ENCODE measurements at places on chromosomes 12 and 14.

- DNase-seq: no peak
Observed at GRCh38 chr14:24259282-24260025, 3.5 kb downstream of the TGM1 start.

DNA sequence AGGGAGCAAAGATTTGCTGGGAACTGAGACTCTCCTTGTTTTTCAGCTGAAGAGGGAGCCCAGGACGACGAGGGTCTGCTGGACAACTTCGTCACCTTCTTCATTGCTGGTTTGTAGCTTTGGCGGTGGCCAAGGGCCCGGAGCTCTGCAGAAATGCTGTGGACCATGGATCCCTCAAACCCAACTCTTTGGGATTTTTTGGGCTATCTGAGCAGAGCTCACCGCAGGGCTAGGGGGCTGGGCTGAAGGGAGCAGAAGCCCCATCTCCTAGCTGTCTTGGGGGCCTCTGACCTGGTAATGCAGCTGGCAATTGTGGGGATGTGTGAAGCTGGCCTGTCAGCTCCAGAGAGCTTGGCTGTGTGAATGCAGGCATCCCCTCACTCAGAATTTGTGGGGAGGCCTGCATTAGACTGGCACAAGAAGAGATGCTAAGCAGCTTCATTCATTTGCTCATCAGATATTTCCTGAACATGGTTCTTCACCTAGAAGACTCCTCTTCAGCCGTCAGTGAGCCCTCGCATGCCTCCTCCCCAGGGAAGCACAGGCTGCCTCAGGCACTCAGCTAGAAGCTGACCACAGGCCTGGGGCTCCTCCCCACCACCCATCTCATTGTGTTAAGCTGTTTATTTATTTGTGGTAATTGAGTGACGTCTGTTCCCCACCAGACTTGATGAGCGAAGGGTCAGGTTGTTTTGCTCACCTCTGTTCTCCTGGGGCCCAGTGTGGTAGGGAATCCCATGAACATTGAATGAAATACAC is 32.2 kb downstream of the CYP46A1 start:
- DNase-seq: no peak

DNA sequence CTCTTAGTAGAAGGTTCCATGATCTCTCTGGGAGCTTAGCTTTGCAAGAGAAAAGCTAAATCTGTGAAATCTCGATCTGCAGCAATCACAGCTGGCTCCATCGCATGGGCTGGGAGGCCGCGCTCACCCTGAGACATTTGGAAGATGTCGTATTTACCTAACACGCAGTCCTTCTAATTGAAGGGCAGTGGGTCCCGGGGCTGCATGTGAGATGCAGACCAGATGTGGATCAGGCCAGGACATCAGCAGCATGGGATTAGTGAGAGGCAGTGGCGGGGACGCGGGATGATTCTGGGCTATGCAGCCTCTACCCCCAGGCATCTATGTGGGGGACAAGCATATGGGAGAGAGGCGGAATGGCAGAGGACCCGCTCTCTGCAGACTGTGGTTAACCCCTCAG is 312.4 kb upstream of the RTL1 start:
- DNase-seq: no peak

- no peak for DNase-seq
Observed at GRCh38 chr12:2678426-2678825, 116.3 kb upstream of the FKBP4 start.

DNA sequence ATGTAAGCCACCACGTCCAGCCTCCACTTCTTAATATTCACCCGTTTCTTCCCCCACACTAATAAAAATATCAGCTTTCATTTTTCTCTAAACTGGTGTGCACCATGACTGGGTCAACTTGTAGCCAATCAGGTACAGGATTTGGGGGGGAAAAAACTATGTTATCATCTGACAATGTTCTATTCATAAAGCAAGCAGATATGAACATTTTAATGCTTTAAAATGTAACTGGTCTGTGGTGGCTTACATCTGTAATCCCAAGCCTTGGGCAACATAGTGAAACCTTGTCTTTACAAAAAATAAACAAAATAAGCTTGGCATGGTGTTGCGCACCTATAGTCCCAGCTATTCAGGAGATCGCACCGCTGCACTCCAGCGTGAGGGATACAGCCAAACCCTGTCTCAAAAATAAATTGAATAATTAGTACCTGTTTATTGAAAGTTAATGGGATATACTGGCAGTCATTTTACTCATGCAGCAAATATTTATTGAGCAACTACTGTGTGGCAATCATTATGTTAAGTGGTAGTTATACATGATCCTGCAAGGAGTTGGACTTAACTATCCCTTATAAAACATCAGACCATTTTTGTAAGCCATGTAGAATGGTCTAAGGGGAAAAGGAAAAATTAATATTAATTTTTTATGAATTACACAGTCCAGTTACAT is 15.3 kb upstream of the ITPR2 start:
- no peak for DNase-seq

DNA sequence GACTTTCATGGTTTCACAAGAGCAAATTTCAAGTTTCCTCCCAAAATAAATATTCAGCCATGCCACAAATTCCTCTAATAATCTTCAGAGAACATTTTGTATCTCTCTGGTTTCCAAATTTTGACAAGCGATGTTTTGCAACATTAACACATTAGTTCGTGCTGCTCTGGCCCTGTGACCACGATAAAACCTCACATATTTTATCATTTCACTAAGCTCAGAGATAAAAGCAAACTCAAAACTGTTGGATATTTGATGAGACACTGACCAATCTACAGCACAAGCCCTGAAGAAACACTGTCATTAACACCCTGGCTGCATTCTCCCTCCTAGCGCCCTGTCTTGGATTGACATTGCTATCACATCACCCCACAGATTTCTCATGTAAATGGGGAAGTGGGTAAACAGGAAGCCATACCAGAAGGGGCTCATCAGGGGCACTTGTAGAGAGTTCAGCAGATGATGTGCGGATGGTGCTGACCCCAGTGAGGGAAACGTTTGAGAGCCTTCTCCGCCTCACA is 264.3 kb downstream of the PRKD1 start:
- DNase-seq: no peak

GRCh38 chr12:30136696-30137095 is 353.0 kb upstream of the TMTC1 start:
- no peak for DNase-seq

DNA sequence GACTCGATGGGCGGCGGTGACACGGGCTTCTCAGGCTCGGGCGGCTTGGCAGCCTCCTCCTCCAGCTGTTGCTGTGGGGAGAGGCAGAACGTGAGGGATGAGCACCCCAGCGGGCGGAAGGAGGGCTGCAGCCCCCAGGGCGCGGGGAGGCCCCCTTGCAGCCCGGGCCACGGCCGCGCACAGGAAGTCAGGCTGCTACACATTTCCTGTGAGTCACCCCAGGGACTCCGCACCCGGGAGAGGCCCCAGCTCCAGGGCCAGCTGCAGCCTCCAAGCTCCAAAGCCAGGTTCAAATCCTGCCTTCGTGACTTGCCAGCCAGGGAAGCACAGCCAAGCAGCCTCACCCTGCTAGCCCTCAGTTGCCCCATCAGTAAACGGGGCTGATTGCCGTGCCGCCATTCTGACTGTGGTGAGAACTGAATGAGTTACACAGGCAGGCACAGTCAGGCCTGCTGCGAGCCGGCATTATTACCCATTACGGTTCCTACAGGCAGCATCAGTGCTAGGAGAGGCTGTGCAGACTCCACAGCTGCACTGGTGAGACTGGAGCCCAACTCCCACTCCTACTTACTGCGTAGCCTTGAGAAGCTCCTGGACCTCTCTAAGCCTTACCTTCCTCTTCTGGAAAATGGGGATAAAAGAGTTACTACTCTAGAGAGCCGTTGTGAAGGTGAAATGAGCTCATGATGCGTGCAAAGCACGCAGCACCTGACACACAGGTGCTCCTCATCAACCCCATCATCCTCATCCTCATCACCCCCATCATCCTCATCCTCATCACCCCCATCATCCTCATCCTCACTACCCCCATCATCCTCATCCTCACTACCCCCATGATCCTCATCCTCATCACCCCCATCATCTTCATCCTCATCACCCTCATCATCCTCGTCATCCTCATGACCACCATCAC is 100.9 kb downstream of the NCOR2 start:
- DNase-seq: no peak

DNA sequence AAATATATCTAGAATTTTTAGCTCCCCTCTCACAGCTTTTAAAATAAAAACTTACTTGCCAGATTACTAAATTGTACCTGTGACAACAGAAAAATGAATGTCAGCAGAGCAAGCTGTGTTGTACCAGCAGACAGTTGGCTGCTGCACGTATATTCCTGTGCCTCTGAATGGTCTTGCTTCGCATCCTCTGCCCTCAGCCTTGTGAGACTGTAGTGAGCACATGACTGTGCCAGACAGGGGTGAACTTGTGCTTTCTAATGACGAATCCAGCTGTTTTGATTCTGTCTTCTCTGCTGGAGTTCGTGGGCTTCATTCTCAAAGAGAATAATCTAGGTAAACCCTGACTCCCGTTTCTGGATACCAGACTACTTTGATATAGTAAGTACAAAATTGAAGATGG is 58.3 kb upstream of the FRMD6 start:
- no peak for DNase-seq

GRCh38 chr14:49972131-49972671 is 79.3 kb downstream of the ARF6 start:
- no peak for DNase-seq

DNA sequence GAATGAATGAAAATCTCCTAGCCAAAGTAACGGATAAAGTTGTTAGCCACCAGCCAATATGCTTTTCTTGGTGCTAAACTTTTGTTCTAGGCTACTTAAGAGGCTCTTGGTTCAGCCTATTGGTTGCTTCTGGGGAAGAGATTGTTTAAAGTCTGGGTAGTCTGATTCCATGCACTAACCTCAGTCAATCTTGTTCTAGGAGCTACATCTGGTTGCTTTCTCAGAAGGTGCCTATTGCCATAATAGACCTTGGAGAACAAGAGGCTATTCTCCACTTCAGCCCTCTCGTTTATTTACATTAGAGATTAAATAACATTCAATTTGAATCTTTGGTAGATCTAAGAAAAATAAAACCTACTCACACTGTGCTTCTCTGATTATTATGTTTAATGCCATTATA is 40.8 kb upstream of the OTOGL start:
- no peak for DNase-seq

- no peak for DNase-seq
Observed at GRCh38 chr14:90871605-90872233, 55.5 kb upstream of the TTC7B start.

DNA sequence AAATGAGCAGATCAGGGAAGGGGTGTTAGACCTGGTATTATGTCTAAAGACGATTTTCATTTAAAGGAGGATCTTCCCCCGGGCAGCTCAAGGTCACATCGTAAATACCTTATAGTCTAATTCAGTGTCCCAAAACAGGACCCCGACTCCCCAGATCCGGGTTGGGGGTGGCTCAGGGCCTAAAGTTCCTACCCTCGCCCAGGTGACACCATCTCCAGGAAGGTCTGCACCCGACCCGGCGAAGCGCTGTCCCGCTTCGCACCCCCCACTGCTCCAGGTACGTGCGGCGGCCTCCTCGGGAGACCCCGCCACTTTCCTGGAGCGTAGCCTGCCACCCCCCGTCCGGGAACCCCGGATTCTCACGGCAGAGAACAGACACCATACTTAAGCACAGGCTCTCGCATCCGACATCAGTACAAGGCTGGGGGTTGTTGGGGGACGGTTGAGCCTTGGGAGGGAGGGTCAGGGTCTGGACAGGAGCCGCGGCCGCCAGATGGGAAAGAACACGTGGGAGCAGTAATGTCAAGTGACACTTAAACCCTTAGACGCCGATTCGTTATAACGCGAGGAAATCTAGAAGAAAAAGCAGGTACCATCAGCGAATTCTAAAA is 556 bp downstream of the TIMM9 start:
- DNase-seq: peak; percentile 40
